ENCODE measurements at places on chromosomes 7 and 10. TPM values are rescaled to one million over a fixed set of nuclear protein-coding genes. Genes with fewer than 3 reads are reported as not detected.
A peak's percentile ranks its signal among the peaks of the same experiment; 100 is the strongest.

GRCh38 chr10:123044391-123044790, 35.6 kb downstream of the ACADSB start:
- no peak for DNase-seq

DNA sequence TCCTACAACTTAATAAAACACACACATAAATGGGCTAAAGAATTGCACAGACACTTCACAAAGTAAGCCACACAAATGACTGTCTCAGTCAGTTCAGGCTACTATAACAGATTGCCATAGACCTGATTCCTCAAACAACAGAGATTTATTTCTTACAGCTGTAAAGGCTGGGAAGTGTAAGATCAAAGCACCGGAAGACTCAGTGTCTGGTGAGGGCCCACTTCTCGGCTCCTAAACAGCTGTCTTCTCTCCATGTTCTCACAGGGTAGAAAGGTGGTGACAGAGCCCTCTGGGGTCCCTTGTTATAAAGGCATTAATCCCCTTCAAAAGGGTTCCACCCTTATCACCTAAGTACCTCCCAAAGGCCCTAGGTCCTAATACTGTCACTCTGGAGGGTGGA, 18.3 kb downstream of the STK32C start:
- no peak for DNase-seq

GRCh38 chr7:129728875-129729467, 117.5 kb downstream of the NRF1 start:
- no peak for DNase-seq

DNA sequence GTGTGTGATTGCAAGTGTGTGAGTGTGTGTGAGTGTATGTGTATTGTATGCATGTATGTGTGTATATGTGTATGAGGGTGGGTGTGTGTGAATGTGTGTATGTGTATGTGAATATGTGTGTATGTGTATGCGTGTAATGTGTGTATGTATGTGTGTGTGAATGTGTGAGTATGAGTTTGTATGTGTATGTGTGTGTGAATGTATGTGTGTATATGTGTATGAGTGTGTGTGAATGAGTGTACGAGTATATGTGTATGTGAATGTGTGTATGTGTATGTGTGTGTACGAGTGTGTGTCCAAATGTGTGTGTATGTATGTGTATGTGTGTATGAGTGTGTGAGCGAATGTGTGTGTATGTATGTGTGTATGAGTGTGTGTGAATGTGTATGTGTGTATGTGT, 8.2 kb upstream of the GALNTL5 start:
- no peak for DNase-seq

GRCh38 chr10:93193906-93194305, 120.2 kb downstream of the CYP26A1 start:
- no peak for DNase-seq

GRCh38 chr10:113057948-113058522, 108.0 kb downstream of the TCF7L2 start:
- DNase-seq, result no peak

- peak; percentile 39 for DNase-seq
These were observed 7.9 kb downstream of the CPED1 start for GRCh38 chr7:120996333-120996987.

GRCh38 chr10:92757066-92757710, 67.4 kb downstream of the HHEX start:
- peak; percentile 14 for DNase-seq

GRCh38 chr10:128050936-128051335, 75.3 kb downstream of the MKI67 start:
- DNase-seq, result no peak

GRCh38 chr7:28091190-28091589, 89.4 kb downstream of the JAZF1 start:
- DNase-seq, result no peak

- peak; percentile 38 for DNase-seq
These were observed 1111.3 kb downstream of the TYW1 start for GRCh38 chr7:68107968-68108367.

- no peak for DNase-seq
These were observed 102.1 kb downstream of the ZRANB1 start for GRCh38 chr10:125043841-125044658.

GRCh38 chr7:76193883-76194282, 7.8 kb upstream of the SRRM3 start:
- no peak for DNase-seq

DNA sequence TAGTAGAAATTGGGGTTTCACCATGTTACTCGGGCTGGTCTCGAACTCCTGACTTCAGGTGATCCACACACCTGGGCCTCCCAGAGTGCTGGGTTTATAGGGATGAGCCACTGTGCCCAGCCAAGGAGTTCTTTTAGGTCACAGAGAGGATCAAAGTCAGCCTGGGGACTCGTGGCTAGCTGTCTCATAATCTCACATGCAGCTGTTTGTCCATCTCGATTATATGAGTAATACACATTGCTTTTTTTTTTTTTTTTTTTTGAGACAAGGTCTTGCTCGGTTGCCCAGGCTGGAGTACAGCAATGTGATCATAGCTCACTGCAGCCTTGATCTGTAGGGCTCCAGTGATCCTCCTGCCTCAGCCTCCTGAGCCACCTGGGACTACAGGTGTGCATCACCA, 2.2 kb downstream of the IFT22 start:
- no peak for DNase-seq

The AKR1C4 gene
- total RNA-seq, result not detected

The MUC12 gene
- 2.9 TPM for total RNA-seq

The LBX1 gene
- total RNA-seq, result not detected

The GSAP gene
- 4.3 TPM for total RNA-seq

All from kidney epithelial cell (primary cell).